ENCODE measurements at places on chromosomes 4 and X.
A peak's percentile ranks its signal among the peaks of the same experiment; 100 is the strongest.

DNA sequence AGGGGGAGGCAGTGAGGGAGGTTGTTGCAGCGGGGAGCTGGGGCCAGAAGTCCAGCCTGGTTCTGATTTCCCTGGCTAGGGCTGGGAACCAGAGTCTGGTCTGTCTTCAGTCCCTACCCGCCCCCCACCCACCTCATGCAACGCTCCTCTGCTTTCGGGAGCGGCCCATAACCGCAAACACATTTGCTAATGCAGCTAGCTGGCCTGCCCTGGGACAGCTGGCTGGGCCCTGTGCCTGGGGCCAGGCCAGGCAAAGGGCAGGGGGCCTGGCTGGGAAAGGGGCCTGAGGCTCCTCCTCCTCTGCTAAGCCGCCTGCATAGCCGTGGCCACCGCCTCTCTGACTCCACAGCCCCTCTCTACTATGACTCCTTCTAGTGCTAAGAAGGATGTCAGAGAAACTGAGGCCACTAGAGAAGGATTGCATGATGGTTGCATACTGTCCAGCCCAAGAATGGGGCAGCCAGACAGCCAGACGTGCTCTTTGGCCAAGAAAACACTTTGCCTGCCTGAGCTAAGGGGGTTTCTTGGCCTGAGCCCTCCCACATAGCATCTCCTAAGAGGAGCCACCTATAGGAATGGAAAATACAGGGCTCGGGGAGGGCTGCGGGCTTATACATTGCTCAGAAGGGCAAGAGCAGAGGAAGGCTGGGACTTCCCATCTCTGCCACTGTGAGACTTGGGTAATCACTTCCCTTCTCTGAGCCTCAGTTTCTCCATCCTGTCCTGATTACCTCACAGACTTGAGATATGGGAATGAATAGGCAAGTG lies 76.9 kb downstream of the PJA1 start:
- DNase-seq: no peak

DNA sequence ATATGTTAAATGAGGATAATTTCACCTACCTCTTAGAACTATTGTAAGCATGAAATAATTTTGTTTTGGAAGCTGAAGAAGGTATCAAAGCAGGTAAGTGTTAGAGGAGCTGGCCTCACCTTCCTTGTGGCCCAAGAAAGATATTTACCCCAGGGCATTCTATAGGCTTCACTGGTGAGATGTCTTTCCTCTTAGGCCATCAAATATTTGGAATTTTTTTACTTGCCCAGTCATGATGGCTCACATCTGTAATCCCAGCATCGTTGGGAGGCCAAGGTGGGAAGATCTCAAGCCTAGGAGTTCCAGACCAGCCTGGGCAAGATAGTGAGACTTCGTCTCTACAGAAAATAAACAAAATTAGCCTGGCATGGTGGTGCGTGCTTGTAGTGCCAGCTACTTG lies 6.1 kb upstream of the SMS start:
- no peak for DNase-seq

- peak; percentile 60 for DNase-seq
These were observed 64.8 kb downstream of the TSC22D3 start for GRCh38 chrX:107710617-107711391.

DNA sequence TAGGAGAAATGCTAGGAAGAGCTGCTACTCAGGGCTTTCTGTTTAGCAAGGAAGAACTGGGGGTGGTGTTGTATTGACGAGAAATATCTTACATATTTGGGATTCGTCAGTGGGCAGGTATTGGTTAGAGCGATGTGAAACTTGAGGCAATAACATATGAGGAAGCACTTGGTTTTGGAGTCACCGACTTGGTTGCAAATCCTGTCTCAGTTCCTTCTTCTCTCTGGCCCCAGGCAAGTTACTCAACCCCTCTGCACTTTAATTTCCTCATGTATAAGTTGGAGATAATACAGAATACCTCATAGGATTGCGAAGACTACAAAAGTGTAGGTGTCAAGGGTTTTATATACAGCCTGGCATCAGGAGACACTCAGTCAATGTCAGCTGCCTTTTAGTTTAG lies 34.1 kb downstream of the GPAT3 start:
- no peak for DNase-seq

- no peak for DNase-seq
These were observed 184.7 kb downstream of the TMA16 start for GRCh38 chr4:163679189-163679588.

DNA sequence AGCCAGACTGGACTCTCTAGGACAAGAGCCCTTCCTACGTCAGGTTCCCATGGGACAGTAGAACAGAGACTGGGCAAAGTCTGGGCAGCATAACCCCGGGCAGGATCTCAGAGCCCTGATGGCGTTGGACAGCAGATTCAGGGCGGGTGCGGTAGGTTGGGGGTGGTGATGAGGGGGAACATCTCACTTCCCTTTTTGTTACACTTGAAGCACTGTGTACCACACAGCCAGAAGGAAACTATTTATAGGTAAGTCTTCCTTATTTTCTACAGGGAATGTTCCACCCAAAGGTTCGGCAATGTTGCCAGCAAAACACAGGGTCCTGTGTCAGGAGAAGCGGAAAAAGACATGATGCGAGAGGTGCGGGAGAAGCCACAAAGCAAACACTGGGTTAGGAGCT lies 54.3 kb downstream of the TSC22D3 start:
- DNase-seq: no peak

DNA sequence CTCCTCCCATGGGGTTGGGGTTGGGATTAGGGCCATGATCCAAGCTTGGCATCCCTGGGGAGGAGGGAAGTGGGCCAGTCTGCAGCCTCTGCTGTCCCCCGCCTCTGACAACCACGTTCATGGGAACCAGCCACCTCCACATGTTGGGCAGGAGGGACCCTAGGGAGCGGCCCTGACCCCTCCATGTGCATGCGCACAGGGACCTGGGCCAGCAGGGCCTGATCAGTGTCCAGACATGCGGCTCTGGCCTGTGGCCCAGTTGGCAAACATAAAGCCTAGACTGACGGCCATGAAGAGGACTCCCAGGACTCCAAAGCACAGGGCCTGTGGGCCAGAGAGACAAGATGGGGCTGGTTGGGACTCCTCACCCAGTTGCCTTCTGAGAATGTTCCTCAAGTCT lies 11.3 kb downstream of the SLC38A5 start:
- DNase-seq: no peak

GRCh38 chrX:77788050-77788449 lies 2.0 kb upstream of the ATRX start:
- no peak for DNase-seq

GRCh38 chr4:150173982-150174398 lies 95.7 kb downstream of the DCLK2 start:
- DNase-seq: no peak

GRCh38 chr4:38266616-38267015 lies 306.4 kb downstream of the PTTG2 start:
- no peak for DNase-seq

DNA sequence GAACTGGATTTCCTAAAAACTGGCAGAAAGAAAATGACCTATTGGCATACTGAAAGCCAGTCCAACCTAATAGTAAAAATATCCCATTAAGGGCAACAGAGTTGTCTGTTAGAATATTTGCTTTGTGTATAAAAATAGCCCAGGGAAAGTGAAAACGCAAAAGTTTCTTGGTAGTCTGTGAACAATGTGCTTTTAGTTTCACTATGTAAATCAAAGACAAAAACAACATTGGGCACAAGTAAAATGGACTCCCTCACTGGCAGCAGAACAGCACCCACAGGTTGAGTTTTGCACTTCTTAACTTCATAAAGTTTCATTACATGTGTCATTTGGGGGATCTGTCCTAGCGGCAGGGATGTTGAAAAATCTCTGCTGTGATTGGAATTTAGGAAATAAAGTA lies 4.3 kb upstream of the FGG start:
- DNase-seq: peak; percentile 13

DNA sequence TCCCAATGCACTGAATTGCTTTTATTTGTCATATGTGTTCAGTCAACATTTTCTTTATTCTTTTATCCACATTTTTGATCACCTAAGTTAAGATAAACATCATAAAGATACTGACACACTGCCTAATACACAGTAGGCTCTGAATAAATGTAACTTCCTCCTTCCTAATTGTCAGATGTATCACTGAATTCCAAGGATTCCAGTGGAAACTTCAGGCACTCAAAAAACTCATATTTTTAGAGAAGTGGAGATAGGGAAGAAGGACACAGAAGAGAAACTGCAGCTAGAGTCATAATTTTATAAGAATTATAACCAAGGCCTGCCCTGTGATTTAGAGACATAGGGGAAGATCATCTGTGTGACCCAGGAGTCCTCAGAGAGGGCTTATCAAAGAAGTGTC lies 753.3 kb downstream of the ADGRL3 start:
- DNase-seq: no peak

GRCh38 chr4:67871867-67872266 lies 11.9 kb downstream of the TMPRSS11D start:
- no peak for DNase-seq

DNA sequence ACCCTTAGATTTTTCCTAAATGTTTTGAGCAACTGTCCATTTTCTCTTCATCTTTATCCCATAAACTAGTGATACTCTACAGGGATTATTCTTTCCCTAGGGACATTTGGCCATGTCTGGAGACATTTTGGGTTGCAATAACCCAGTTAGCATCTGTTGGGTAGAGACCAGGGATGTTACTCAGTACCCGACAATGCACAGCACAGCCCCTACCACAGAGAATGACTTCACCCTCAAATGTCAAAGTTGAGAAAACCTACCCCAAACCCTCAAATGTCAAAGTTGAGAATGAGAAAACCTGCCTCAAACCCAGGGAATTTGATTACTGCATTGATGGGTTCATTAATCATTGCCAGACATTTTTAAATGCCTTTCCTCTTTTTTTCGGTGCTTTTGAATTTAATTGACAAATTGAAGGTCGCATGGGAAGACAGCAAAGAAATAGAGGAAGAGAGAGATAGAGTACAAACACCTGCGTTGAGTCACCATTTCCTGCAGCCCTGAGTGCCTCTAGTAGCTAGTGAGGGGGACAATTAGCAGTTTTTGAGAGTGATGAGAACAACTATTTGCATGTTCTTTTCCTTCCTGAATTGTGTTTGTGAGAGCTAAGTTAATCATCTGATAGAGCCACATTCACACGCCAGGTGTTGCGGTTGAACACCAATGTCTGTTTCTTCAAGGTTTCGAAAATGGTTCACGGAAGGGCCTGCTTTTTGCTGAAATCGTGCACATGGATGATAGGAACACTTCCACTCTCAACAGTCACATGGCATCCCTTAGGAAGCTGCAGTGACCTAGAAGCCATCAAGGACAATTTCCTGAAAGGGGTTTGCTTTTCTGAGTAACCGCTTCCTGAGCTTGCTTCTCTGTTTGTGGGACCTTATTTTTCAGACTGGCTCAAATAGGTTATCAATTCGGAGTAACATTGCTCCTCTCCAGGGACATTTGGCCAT lies 203.9 kb upstream of the VCX3A start:
- peak; percentile 4 for DNase-seq

DNA sequence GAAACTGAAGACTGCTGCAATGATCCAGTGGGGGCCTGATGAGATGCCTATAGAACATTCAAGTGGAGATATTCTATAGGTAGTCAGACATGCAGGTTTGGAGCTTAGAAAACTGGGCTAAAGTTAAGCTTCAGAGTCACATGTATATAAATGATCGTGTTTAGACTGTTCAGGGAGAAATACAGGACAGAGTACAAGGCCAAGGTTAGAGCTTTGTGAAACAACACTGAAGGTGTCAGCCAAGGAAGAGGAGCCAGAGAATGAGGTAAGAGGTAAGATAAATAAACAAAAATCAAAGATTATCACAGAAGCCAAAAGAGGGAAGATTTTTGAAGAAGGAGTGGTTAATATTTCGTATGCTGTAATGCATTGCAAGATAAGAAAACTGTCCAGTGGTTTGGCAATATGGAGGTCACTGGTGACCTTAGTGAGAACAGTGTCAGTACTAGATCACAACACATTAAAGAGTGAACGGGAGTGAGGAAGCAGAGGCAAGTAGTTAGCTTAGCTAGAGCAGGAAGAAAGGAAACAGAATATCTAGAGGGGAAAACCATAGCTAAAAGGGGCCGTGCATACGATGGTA lies 58.0 kb upstream of the KLHL13 start:
- no peak for DNase-seq

- no peak for DNase-seq
These were observed 74.9 kb downstream of the MTMR1 start for GRCh38 chrX:150768132-150768485.

GRCh38 chr4:25859429-25860148 lies 3.2 kb downstream of the SEL1L3 start:
- peak; percentile 25 for DNase-seq

- no peak for DNase-seq
These were observed 238.1 kb downstream of the SLITRK2 start for GRCh38 chrX:146055733-146056132.

- no peak for DNase-seq
These were observed 443.6 kb downstream of the UBE2NL start for GRCh38 chrX:144327495-144327894.

- DNase-seq: no peak
These were observed 70.7 kb downstream of the RTL5 start for GRCh38 chrX:72060921-72061490.

DNA sequence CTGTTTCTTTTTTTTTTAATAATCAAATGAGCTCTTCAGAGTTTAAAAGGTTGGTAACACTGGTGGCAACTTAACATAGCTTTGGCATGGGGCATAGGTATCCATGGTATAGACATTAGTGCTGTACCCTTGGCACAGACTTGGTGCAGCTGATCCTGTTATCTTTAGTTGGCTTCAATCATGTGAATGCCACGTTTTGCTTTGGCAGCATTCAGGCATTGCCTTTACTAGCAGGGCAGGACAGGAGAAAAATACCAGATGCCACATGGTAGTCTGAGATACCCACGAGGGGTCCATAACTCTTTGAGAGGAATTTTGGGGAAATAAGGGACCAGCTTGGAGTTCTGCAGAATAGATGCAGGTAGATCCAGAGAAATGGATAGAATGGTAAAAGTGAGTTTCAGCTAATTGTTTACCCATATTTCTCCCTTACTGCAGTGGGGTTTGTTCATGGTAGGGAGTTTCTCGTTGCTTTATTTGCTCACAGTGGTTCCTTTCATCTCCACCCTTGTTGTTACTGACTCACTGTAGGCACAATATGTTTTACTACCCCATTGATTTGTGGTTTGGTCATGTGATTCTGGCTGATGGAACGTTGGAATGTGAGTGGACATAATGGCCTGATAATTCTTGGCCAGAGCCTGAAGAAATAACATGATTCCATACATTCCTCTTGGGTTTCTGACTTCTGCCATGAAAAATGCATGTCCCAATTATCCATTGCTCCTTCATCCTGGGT lies 342.7 kb downstream of the GLUD2 start:
- DNase-seq: no peak

DNA sequence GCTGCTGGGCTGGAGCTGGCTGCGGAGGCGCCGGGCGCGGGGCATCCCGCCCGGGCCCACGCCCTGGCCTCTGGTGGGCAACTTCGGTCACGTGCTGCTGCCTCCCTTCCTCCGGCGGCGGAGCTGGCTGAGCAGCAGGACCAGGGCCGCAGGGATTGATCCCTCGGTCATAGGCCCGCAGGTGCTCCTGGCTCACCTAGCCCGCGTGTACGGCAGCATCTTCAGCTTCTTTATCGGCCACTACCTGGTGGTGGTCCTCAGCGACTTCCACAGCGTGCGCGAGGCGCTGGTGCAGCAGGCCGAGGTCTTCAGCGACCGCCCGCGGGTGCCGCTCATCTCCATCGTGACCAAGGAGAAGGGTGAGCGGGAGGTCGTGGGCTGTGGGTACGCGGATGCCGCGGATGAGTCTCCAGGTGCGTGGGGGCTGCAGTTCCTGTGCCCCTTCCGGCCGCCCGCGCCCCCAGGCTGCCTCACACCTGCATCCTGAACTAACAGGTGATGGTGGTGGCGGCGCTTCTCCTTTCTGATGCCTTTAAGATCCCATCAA lies 499 bp downstream of the CYP2U1 start:
- DNase-seq: peak; percentile 5

Data from T-helper 1 cell (primary cell).